ENCODE measurements at places on chromosomes 4 and X. TPM values are rescaled to one million over a fixed set of nuclear protein-coding genes. Genes with fewer than 3 reads are reported as not detected.
A peak's percentile ranks its signal among the peaks of the same experiment; 100 is the strongest.

DNA sequence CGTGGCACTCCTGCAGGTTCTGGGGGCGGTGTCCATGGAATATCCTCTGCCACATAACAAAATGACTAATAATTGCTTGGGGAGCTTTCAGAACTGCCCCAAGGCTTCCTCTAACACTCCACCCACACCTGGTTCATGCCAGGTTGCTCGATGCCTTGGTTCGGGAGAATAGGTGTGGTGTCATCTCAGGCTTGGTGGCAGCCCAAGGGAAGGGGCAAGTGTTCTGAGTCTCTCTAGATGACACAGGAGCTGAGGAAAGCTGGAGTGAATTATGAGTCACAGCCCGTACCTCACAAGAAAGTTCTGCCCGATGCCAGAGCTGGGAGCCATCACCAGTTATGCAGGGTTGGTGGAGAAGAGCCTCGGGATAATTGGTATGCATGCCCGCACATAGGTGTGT, 14.7 kb downstream of the FTSJ1 start:
- no peak for DNase-seq

AFM gene
- not detected for total RNA-seq

- no peak for DNase-seq
These were observed 7.3 kb downstream of the HAUS7 start for GRCh38 chrX:153463031-153463430.

- DNase-seq, result no peak
These were observed 37.8 kb upstream of the EXOC1L start for GRCh38 chr4:55781812-55782211.

- no peak for DNase-seq
These were observed 14.0 kb upstream of the ARHGAP10 start for GRCh38 chr4:147717878-147718277.

- DNase-seq, result no peak
These were observed 113.4 kb upstream of the LIMCH1 start for GRCh38 chr4:41424522-41424921.

FGFR3 gene
- not detected for total RNA-seq

DNA sequence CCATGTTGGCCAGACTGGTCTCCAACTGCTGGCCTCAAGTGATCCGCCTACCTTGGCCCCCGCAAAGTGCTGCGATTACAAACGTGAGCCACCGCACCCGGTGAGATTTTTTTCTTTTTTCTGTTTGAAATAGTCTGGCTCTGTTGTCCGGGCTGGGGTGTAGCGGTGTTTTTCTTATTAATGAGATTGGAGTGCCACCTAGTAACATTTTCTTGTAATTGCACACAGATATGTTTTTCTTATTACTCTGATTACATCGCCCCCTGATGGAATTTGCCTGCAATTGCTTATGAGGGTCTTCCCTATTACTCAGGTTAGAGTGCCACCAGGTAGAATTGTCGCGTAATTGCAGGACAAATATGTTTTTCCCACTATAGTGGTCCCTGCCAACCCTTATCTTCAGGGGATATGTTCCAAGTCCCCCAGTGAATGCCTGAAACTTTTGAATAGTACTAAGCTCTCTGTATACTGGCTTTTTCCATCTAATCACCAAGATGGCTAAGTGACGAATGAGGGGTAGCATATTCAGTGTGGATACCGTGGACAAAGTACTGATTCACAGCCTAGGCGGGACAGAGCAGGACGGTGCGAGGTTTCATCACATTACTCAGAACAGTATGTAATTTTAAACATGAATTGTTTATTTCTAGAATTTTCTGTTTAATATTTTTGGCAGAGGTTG, 8.6 kb upstream of the PDHA1 start:
- no peak for DNase-seq

- no peak for DNase-seq
These were observed 41.0 kb upstream of the ZNF330 start for GRCh38 chr4:141179474-141180373.

RPL39 gene
- total RNA-seq, result 3,072 TPM

ERVMER34-1 gene
- total RNA-seq, result not detected

PF4V1 gene
- total RNA-seq, result 1.6 TPM

DNA sequence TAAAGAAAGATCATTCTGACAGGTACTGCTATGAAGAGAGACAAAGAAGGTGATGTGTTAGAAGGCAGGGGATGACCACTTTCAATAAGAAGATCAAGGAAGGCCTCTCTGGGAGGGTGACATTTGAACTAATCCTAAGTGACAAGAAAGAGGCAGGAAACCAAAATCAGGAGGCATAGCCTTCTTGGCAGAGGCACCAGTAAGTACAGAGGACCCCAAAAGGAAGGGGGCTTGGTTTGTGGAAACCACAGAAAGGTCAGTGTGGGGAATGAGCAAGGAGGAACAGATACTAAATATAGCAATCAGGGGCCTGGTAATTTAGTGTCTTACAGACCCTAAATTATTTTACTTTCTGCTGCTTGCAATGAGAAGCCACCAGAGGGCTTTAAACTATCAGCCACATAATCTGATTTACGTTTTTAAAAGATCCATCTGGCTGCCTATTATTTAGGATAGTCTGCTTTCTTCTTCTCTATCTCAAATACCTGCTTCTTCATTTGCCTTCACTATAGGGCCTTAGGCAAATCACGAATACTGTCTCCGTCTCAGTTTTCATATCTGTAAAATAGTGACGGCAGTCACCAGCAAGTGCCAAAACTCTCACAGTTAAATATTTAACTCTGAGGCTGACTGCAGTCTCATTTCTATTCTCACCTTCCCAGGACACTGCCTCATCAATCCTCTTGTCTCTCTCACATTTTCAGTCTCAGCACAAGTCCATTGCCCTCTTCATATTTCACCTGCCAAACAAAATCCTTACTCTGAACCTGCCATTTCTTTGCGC, 16.7 kb downstream of the NR3C2 start:
- DNase-seq, result no peak

DNA sequence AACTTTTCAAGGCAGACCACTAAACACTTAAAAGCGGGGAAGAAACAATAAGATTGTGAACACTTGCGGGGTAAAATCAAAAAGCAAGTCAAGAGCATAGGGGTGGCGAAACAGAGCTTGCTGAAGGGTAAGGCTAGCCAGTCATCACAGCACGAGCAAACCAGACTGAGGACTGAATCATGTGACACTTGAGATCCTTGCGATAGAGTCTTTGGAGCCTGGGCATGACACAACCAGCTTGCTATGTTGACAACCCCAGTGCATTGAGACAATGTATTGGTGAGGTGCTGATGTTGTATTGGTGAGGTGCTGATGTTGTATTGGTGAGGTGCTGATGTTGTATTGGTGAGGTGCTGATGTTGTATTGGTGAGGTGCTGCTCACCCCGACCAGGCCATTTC, 72.3 kb downstream of the SLIT2 start:
- no peak for DNase-seq

DNA sequence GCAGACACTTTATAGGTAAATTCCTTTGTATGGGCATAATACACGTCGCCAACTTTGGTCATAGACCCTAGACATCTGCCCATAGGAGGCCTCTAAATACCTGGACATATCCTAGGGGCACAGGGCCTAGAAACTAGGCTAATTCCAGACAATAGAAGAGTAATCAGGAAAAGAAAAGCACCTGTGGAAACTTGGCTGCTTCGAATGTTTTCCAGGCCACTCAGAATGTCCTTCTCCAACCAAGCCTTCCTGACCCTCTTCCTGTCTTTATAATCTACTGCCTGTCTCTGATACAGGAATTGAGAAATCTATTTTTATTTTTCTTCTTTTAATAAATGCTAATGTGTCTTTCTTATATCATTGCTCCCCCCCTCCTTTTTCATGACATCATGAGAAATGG, 493.1 kb downstream of the IL15 start:
- DNase-seq, result no peak

GRCh38 chrX:15973946-15974345, 119.3 kb upstream of the AP1S2 start:
- DNase-seq, result no peak

- no peak for DNase-seq
These were observed 409.7 kb downstream of the GLUD2 start for GRCh38 chrX:121457096-121457495.

DNA sequence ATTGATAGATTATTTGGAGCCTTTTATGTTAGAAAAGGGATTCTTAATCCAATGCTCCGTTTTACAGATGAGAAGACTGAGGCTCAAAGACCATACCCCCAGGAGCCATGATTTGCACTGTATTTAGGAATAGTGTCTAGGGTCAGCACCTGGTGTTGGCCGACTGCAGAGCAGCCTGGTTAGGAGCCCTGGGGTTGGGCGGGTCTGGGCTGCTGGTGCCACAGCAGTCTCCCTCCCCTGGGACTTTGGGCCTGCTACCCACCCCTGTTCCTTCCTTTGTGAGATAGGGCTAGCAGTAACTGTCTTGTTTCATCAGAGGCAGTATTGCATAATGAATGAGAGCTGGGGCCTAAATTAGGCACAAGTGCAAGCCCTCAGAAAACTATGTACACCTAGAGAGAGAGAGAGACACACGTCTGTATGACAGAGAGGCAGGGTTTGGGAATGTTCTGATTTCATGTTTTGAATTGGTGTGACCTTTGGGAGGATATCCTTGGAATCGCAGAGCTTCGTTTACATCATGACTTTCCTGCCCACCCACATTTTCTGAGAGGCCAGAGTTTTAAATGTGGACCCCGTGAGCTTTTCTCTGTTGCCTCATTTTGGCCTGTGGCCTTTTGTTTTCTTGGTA, 111.7 kb downstream of the PTTG2 start:
- no peak for DNase-seq

DNA sequence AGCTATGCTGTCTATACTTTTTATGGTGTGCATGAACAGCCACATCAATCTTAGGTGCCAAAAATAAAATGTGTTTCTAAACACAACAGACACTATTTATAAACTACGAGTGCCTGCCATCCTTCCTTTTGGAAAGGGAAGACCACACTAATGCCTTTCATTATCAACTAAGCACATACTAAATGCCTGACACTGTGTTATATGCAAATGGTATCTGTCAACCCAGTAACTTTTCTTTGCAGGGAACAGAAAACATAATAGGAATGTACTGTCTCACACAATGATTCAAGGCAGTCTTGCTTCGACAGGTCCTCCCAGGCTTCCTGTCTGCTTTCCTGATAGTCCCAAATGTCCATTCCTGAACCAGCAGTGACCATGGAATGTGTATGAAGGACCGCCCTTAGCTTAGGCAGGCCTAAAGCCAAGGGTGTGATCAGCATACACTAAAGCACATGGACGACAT, 43.8 kb downstream of the ADGRA3 start:
- DNase-seq, result no peak

- DNase-seq, result no peak
These were observed 114.8 kb downstream of the KDR start for GRCh38 chr4:55010550-55010949.

- no peak for DNase-seq
These were observed 115.2 kb upstream of the TSPAN5 start for GRCh38 chr4:98773638-98774037.

- DNase-seq, result no peak
These were observed 16.8 kb downstream of the RAB39B start for GRCh38 chrX:155247497-155247896.

GPAT3 gene
- total RNA-seq, result 2.7 TPM

- DNase-seq, result no peak
These were observed 391.5 kb upstream of the IGFBP7 start for GRCh38 chr4:57501720-57502119.

- no peak for DNase-seq
These were observed 63.4 kb downstream of the LCORL start for GRCh38 chr4:17958181-17958580.

DNA sequence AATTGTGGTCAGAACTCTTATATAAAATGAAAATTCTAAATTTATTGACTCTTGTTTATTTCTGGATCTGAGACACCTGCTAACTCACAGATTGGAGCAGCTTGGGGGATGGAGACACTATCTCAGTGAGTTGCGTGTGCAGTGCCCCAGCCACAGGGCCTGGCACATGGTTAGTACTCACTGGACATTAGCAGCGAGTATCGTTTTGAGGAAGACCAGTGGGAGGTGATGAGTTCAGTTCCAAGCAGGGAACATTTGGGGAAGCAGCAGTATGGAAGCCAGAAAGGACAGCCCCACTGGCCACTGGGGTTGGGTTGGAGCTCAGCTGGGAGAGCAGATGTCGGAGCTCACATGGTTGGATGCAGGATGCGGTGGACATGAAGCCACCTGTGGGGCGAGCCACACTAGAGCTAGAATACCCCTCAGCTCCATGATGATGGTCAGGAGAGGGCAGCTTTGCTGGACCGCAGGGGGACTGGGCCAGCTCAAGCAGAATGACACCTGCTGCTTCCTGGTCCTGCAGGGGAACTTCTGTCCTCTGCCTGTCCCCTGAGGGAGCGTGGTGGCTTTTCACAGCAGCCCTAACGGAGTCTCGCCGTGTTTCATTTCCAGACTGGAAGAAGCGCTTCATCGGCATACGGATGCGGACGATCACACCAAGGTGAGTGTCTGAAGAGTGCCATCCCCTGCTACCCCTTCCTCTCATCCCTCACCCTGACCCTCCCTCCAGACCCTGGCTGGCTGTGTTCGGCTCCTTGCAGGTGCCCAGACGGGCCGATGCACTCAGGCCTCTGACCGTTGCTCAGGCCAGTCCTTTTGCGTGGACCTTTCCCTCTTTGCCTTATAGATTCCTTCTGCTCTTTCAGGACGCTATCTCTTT, 32.5 kb downstream of the HTRA3 start:
- no peak for DNase-seq

HMX1 gene
- total RNA-seq, result not detected

GRCh38 chrX:12843061-12843667, 23.7 kb upstream of the TLR7 start:
- DNase-seq, result no peak

GRCh38 chr4:77178560-77178959, 21.6 kb downstream of the CCNG2 start:
- DNase-seq, result no peak

- DNase-seq, result peak; percentile 3
These were observed 7.9 kb downstream of the TRPC3 start for GRCh38 chr4:121943941-121944340.

RPS6KA6 gene
- 0.13 TPM for total RNA-seq

DNA sequence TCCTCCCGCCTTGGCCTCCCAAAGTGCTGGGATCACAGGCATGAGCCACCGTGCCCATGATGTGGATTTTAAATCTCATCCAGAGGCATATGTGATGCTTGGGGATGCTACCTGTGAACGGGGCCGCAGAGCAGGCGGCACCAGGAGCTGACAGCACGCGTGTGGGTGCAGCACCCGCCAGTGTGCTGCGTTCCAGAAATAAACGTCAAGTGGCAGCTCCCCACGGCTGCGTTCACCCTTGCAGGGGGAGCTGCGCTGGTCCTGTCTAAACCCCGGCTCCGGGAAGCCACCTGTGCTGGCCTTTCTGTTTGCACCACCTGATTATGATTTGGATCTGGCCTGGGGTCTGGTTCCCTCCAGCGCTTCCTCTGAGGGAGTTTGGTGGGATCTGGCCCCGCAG, 77.8 kb downstream of the SORCS2 start:
- DNase-seq, result no peak

KIF4A gene
- 0.29 TPM for total RNA-seq

GRCh38 chr4:126419266-126419665, 1104.5 kb downstream of the FAT4 start:
- DNase-seq, result no peak

GRCh38 chr4:189525304-189525703, 415.4 kb upstream of the FRG1 start:
- no peak for DNase-seq

DNA sequence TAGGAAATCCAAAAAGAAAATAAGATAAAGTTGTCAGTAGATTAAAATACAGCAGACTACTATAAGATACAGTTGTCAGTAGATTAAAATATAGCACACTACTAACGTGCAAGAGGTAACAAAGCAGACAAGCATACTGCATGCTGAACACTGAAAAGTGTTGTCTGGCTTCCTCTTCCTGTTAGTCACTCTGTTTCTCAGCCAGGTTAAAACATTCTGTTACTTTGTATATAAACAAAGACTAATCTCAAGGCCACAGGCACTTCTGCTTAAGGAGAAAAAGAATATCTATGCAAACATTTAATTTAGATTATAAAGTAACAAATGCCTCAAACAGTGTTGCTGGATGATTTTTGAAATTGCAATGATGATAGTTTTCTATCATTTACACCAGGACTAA, 41.0 kb upstream of the SCD5 start:
- no peak for DNase-seq
